ENCODE measurements at places on chromosomes 16 and 17.

- peak; percentile 80 for DNase-seq
These were observed 14.2 kb upstream of the RIPOR1 start for GRCh38 chr16:67514382-67514828.

DNA sequence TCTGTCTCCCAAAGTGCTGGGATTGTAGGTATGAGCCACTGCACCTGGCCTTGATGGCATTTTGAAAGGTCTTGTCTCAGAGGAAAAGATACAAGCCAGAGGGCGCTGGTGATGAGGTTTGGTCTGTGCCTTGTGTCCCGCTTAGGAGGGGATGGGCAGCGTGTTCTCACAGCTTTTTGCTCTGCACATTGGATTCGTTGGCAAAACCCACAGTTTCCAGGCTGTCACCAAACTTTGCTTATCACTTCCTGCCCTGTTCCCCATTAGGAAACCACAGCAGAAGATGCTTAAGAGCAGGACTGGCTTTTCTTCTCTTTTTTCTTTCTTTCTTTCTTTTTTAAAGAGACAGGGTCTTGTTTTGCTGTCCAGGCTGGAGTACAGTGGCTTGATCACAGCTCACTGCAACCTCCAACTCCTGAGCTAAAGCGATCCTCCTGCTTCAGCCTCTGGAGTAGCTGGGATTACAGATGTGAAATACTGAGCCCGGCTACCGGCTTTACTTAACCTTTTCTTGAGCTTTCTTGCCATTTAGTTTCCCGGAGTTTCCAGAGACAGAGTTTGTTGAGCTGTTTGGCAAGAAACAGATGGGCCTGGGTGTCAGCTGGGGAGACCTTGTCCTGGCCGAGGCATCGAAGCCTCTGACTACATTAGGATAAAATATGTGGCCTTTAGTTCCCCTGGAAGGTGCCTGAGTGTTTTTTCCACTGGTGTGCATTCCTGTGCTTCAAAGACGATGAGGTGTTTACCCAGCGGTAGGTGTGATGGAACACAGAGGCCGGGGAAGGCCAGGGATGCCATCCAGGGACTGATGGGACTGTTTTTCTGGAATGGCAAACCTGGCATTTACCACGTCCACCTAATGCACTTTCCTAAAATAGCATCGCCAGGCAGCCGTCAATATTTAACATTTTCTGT, 112.9 kb downstream of the ABCC1 start:
- DNase-seq, result no peak

DNA sequence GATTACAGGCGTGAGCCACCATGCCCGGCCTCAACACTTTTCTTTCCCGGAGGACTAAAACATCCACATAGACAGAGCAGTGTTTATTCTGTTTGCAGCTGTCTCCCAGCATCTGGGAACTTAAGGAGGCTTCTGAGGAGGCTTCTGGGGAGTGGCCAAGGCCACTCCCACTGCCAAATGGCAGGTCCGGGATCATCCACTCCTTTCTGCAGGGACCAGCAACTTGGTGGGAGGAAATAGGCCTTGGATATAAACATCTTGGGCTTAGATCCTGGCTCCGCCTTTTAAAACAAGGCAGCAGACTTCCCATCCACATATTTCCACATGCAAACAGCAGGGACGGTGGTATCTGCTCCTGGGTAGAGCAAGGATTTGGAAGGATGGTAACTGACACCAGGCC, 14.1 kb upstream of the SPATA32 start:
- no peak for DNase-seq

DNA sequence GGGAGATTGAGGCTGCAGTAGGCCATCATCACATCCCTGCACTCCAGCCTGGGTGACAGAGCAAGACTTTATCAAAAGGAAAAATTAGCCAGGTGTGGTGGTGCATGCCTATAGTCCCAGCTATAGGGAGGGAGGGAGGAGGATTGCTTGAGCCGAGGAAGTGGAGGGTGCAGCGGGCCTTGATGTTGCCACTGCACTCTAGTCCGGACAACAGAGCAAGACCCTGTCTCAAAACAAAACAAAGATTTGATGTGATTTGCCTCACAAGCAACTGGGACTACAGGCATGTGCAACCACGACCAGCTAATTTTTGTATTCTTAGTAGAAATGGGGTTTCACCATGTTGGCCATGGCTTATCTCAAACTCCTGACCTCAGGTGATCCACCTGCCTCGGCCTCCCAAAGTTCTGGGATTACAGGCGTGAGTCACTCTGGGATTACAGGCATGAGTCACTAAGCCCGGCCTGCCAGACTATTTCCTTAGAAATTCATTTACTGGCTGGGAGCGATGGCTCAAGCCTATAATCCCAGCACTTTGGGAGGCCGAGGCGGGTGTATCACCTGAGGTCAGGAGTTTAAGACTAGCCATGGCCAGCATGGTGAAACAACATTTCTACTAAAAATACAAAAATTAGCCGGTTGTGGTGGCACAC, 11.5 kb downstream of the UBE2G1 start:
- no peak for DNase-seq

DNA sequence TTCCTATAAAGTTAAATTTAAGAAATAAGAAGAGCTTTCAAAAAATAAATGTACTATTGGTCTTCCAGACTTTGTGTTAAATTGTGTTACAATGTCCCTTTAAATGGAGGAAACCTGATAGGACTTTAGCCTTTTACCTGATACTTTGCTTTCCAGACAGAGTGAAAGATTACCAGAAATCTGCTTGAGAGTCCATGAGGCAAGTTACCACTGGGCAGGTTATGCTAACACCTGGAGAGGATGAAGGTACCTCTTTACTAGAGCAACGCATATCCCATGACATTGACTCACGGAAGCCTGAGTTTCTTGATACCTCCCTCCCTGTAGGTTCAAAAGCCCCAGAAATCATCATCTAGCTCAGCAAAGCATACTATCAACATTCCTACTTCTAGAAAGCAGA, 143.9 kb upstream of the C17orf78 start:
- no peak for DNase-seq

- no peak for DNase-seq
These were observed 23.3 kb downstream of the SLC38A7 start for GRCh38 chr16:58661199-58661830.

DNA sequence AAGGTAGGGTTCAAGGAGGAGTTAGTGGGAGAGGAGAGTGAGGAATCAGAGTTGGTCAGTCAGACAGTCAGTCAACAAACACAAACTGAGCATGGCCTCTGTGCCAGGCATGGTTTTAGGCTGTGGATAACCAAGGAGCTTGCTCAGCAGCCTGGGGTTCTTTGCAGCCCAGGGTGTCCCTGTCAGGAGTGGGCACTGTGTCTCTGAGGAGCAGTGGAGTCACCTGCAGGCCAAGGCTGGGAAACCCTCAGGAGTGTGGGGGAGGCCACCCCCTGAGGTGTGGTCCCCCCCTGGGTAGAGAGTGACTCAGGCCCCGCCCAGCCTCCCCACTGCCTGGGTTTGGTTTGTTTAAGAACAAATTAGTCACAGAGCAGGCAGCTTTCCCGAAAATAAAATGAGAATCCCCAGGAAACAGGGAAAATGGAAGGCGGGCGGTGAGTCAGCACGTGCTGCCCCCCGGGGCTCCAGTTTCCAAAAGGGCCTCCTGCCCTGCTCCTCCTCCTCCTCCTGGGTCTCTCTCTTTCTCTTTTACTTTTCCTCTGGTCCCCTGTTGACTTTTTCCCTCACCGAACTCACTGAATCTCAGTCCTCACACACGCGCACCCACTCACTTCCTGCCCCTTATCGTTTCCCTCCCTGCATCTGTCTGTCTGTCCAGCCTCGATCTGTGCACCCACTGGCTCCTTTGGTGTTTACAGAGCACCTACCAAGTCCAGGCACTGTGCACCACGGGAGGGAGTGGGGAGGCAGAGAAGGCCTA, 44.3 kb downstream of the SOCS3 start:
- DNase-seq, result peak; percentile 78

GRCh38 chr16:67884-68789, 4.3 kb downstream of the RHBDF1 start:
- DNase-seq, result no peak

GRCh38 chr16:83928341-83929055, 24.5 kb upstream of the OSGIN1 start:
- DNase-seq, result no peak

DNA sequence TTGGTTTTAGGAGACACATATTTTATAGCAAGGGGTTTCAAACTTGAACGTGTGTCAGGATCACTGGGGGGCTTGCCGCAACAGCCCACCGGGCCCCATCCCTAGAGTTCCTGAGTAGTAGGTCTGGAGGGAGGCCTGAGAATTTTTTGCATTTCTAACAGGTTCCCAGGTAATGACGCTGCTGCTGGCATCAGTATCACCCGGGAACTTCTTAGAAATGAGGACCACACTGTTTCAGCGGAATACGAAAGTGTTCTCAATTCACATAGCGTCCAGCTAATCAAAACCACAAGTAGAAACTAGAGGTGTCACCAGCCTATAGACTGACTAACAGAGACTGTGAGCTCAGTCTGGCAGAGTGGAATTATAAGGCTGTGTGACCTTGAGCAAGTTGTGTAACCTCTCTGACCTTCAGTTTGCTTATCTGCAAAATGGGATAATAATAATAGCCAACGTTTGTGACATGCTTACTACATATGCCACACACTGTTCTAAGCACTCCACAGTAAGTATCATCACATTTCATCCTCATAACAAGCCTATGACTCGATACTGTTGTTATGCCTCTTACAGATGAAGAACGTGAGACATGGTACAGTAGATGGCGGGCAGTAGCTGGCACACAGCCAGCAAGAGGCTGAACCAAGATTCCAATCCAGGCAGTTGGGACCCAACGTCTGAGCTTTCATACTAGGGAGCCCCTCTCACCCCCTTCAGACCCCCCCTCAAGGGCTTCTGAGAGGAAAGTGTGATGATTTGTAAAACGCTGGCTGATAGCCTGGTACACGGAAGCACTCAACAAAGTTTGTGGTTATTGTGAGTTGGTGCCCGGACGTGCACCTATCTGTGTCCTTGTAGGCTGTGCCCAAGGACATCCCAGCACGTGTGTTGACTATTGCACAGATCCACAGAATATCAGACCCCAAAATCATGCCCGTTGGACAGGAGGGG, 4.6 kb upstream of the ICAM2 start:
- DNase-seq, result peak; percentile 77
